Mesenteric fat pad (tissue), 1 donor: ENCODE measurements at places on chromosomes 6 and 20. TPM values are rescaled to one million over a fixed set of nuclear protein-coding genes. Genes with fewer than 3 reads are reported as not detected.

CST9L gene
- not detected for total RNA-seq

C4A gene
- total RNA-seq, result 36.2 TPM

RAD21L1 gene
- not detected for total RNA-seq

CASS4 gene
- total RNA-seq, result 3.1 TPM

- no peak for DNase-seq
Measured at GRCh38 chr20:59018817-59019216, 412 bp upstream of the TUBB1 start.

GRCh38 chr6:140845701-140846100 lies 1287.0 kb upstream of the GJE1 start:
- no peak for DNase-seq

GRCh38 chr6:6191476-6191875 lies 129.0 kb downstream of the F13A1 start:
- DNase-seq, result no peak

DNA sequence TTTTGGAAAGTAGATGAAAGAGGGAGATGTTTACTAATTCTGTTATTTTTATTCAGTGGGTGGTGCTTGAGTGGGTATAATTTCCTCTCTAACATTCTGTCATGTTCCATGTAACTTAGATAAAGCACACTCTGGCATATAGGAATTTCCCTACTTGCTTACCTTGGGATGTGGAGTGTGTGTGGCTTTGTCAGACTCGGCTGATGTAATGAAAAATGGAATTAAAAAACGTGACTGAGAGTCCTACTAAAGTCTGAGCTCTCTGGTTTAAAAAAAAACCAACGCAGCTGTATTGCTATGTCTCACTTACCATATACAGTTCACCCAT lies 98.3 kb downstream of the JARID2 start:
- DNase-seq, result no peak

DNA sequence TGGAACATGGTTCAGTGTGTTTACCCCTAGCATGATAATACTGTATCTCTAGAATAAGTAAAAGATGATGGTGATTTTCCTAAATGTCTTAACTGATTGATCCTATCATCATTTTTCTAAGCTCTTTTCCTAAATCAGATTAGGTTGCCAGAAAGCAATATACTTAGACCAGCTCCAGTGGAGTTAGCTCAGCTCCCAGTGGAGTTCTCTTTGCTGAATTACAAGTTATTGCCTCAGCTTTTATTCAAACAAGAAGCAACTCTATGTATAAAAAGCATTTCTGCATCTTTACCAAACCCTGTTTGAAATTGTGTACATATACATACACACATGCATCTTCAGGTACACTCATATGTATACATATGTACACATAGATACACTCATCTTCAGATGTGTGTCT lies 44.9 kb downstream of the SNX9 start:
- DNase-seq, result no peak

DNA sequence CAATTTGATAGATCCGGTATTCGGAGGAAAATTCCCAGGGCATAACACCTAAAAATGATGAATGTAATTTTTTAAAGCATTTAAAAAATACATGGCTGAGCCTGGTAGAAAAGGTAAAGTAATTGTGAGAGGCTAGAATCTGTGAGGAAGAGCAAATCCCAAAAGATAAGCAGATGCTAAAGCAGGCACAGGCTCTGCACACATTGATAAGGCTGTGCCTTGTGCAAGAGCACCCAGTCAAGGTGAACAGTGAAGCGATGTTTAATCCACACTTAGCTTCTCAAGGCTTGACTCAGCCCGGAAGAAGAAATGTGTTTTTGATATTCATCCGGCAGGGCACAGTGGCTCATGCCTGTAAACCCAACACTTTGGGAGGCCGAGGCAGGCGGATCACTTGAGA lies 5.1 kb upstream of the EPB41L2 start:
- DNase-seq, result no peak

DNA sequence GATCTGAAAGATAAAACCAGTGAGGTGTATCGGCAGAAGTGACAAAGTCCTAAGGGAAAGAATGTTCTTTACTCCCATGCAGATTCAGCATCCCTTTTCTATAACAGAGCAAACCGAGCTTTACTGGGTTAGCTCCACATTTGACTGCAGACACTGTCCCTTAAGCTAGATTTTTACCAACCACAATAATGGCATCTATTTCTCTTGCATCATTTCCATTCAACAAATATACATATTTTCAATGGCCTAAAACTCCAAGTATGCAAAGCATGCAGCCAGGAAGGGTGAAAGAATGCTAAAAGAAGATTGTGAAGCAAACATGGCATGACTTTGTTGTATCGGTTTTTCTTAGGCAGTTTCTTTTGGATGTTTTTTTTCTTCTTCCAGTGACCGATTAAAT lies 255.4 kb downstream of the OGFRL1 start:
- DNase-seq, result no peak

- DNase-seq, result no peak
Measured at GRCh38 chr6:38501931-38502330, 137.8 kb downstream of the BTBD9 start.

GRCh38 chr6:22149501-22150367 lies 147.1 kb downstream of the PRL start:
- no peak for DNase-seq

- DNase-seq, result no peak
Measured at GRCh38 chr6:82840571-82840970, 225.1 kb downstream of the UBE3D start.

GRCh38 chr6:54248319-54248718 lies 59.9 kb upstream of the TINAG start:
- no peak for DNase-seq

DNA sequence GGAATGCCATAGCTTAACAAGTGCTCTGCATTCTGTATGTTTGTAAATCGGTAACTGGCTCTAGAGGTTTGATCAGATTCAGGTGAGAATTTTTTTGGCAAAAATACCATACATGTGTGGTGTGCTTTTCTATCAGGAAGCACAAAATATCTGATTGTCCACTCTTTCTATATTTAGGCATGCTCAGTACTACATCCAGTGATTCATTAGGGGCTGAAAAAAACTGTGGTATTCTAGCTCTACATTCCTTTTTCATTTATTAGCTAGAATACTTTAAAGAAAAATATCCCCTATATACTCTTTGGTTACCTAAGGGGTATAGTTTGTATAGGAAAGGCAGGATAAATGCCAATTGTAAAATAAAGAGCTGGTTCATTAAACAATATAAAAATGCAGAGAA lies 10.6 kb upstream of the ELOVL2 start:
- DNase-seq, result no peak

DNA sequence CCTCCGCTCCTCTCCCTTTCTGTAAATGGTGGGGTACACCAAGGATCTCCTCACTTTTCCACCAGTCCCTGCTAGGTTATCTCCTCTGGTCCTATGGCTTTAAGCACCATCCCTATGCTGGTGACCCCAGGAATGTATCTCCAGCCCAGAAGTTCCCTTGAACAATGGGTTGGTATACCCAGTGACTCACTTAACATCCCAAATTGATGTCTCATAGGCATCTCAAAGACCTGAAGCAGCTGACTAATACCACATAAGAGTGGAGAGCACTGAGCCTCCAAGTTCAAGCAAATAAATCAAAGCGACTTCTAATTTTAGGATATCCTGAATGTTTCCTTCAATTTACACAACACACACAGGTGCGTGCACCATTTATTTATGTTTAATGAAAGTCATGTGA lies 48.3 kb downstream of the ADGRF1 start:
- no peak for DNase-seq
